Vagina (tissue), 2 donors: ENCODE measurements at places on chromosomes 7 and 10. TPM values are rescaled to one million over a fixed set of nuclear protein-coding genes. Genes with fewer than 3 reads are reported as not detected.

Gene ACTL6B
- 0.49 TPM for total RNA-seq

Gene HOXA3
- total RNA-seq: 3.9 TPM

Gene PRKG1
- 17.9 TPM for total RNA-seq

Gene CRYGN
- not detected for total RNA-seq

Gene ACTR3C
- 24.1 TPM for total RNA-seq

Gene ANKRD16
- total RNA-seq: 17.7 TPM

Gene MSMB
- not detected for total RNA-seq

Gene SLIT1
- total RNA-seq: 0.49 TPM

Gene CHCHD2
- 306 TPM for total RNA-seq

Gene TMEM72
- not detected for total RNA-seq

Gene ACSM6
- not detected for total RNA-seq
